ENCODE measurements at places on chromosomes 1 and 21. TPM values are rescaled to one million over a fixed set of nuclear protein-coding genes. Genes with fewer than 3 reads are reported as not detected.

PRR9 gene
- not detected for total RNA-seq

THEM4 gene
- total RNA-seq = 31.4 TPM

VSIG8 gene
- not detected for total RNA-seq

EVA1C gene
- total RNA-seq = 25.4 TPM

FABP3 gene
- total RNA-seq = 2.3 TPM

SELP gene
- total RNA-seq = 6.2 TPM

CDA gene
- 2.2 TPM for total RNA-seq

TMEM222 gene
- 37.3 TPM for total RNA-seq

GBP3 gene
- 16.4 TPM for total RNA-seq

UBAP2L gene
- 100 TPM for total RNA-seq

FTCD gene
- not detected for total RNA-seq

KRTAP6-2 gene
- total RNA-seq = not detected

OR2L8 gene
- 0.68 TPM for total RNA-seq

IVNS1ABP gene
- total RNA-seq = 59.3 TPM

HNRNPCL1 gene
- total RNA-seq = not detected

SMIM1 gene
- 20.2 TPM for total RNA-seq

SLC35D1 gene
- total RNA-seq = 22.7 TPM

CD2 gene
- 2.7 TPM for total RNA-seq

FHAD1 gene
- 0.83 TPM for total RNA-seq

PLCH2 gene
- 0.40 TPM for total RNA-seq

COL24A1 gene
- 0.27 TPM for total RNA-seq

ST6GALNAC3 gene
- total RNA-seq = 35.3 TPM

S100A16 gene
- 73.7 TPM for total RNA-seq

DSCAM gene
- not detected for total RNA-seq

CLCA4 gene
- total RNA-seq = not detected

SLC44A3 gene
- 4.3 TPM for total RNA-seq

CATSPERE gene
- total RNA-seq = 3.0 TPM

C1orf116 gene
- 24.6 TPM for total RNA-seq

LEFTY1 gene
- not detected for total RNA-seq

SLC5A9 gene
- total RNA-seq = not detected

Data from thyroid gland (tissue), 4 donors.